Activated T-helper 1 cell treated with Interleukin-2 at 50 U/mL for 16 hours (primary cell): ENCODE measurements at places on chromosomes 7 and 10.

GRCh38 chr7:17646253-17646956 is 293.9 kb downstream of the SNX13 start:
- DNase-seq, result no peak

DNA sequence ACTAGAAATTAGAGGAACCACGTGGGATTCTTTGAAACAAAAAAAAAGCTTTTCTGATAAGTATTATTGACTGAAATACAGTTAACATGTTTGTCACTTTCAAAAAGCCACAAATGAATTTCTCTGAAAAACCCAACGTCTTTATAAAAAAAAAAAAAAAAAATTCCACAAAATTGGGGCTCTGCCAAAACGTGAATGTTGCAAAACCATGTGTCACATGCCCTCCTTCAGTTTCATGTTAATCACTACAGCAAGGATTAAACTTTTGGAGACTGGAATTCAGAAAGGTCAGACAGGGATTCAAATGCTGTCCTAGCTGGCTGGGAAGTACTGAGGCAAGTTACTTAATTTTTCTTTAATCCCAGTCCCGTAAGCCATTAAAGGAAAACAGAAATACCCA is 278.0 kb upstream of the KLF14 start:
- no peak for DNase-seq

GRCh38 chr10:74078037-74078436 is 72.6 kb downstream of the AP3M1 start:
- no peak for DNase-seq

DNA sequence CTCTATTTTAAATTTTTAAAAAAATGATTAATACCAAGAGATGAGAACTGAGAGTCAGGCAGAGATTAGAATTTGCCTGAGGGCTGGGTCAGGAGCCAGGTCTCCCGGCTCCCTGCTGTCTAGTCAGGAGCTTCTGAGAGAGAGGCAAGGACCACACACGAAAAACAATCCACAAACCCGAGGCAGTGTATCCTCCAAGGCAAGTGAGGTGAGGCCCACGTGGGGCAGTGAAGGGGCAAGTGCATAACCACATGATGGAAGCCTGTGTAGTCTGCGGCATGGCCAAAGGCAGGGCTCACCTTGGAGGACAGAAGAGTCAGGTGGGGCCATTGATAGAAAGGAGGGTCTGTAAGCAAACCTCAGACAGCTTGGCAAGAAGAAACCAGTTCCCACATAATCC is 541.2 kb upstream of the FOXK1 start:
- no peak for DNase-seq

DNA sequence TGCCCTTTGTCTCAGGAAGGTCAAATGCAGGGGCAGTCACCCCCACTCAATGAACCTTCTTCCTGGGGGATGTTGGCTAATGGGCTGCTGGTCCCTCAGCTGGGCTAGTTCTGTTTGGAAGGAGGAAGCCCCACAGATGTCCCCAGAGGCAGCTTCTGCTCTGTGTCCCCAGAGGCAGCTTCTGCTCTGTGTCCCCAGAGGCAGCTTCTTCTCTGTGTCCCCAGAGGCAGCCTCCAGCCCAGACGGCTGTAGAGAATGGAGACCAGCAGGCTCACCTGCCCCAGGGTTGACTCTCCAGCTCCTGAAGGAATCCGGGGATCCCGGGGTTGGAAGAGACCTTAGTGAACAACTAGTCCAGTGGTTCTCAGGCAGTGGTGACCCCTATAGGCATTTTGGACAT is 62.5 kb upstream of the LEP start:
- no peak for DNase-seq

GRCh38 chr10:113045147-113046055 is 95.4 kb downstream of the TCF7L2 start:
- no peak for DNase-seq

GRCh38 chr7:84845971-84846370 is 340.9 kb downstream of the SEMA3D start:
- DNase-seq, result no peak

- no peak for DNase-seq
These were observed 55.4 kb upstream of the KIAA1217 start for GRCh38 chr10:24153537-24153936.

DNA sequence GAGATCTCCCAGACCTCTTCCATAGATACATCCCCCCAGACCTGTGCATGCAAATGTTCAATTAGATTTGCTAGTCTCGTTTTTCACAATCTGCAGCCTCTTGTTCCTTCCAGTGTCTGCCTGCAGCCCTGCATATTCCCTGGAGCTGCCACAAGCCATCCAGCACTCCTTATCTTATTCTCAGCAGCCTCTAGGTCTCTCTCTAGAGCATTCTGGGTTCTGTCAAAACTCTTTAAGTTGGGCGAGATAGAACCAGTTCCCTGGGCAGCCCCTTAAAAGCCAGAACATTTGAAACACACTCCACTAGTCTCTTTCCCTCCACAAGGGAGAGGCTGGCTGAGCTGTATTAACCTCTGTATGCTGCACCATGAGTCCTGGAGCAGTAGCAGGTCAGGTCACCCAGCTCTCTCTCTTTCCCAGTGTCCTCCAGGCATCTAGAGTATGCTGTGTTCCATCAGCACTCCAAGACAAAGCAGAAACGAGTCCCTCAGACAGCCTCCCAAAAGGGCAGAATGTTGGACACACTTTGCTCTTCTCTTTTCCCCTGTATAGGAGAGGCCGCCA is 20.6 kb upstream of the MCM10 start:
- no peak for DNase-seq

DNA sequence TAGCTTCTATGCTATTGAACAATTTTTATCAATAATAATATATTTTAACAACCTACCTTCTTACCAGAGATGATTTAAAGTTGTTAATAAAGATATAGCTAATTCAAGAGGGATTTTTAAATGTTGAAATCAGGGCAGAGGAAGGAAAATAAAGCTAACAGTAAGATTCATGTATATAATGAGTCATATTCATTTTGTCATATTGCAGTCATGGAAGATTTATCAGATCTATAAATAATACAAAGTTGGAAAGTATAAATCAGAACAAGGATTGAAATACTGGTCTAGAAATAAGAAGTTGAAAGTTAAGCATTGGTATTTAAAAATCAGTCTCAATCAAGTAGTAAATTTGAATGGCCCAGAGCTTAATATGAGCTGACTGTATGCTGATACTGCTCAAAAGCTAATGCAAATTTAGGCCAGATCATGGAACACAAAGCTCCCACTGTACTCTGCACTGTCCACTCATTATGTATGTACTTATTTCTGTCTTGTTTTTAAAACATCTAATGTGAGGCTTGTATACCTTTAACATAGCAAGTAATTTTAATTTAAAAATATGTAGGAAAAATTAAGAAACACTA is 196.9 kb downstream of the ZEB1 start:
- no peak for DNase-seq

DNA sequence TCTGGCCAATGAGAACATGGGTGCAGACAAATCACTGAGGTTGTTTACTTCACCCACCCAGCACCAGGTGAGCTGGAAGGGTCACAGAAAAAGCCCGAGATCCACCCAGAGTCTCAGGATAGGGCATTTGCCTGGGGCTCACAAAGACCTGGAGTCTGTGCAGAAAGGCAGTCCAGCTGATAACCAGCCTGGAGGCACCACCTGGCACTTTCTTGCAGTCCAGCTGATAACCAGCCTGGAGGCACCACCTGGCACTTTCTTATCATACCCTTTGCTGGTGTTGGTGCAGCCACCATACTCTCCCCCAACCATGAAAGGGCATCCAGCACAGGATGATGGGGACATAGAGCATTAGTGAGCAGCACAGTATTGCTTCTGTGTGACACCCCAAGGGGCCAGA is 104.1 kb downstream of the PPP1R3C start:
- no peak for DNase-seq

- no peak for DNase-seq
These were observed 25.2 kb downstream of the SMNDC1 start for GRCh38 chr10:110279407-110279986.

- no peak for DNase-seq
These were observed 168.0 kb upstream of the RHEB start for GRCh38 chr7:151687523-151688235.

DNA sequence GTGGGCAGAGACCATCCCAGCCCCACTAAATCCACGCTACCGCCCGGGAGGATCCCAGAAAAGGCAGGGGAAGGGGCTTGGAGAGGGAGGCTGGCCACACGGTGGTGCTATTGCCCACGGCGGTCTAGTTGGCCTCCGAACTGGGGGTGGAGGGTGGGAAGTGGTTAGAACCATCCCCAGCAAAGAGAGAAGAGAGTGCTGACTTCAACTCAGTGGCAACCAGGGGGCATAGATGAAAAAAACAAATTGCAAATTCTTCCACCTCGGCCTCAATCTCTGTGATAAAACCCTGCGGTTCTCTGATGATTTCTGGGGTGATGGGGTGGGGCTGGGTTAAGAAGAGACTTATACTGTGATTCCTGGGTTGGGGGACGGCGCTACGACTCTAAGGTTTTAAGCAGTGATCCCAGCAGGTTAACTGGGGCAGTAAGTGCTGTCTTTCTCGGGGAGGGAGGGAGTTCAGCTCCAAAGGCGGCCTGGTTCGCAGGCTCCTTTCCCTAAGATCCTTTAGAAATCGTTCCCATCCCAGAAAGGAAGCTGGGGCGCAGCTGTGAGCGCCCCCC is 154.5 kb upstream of the LYZL2 start:
- DNase-seq, result peak; percentile 70

DNA sequence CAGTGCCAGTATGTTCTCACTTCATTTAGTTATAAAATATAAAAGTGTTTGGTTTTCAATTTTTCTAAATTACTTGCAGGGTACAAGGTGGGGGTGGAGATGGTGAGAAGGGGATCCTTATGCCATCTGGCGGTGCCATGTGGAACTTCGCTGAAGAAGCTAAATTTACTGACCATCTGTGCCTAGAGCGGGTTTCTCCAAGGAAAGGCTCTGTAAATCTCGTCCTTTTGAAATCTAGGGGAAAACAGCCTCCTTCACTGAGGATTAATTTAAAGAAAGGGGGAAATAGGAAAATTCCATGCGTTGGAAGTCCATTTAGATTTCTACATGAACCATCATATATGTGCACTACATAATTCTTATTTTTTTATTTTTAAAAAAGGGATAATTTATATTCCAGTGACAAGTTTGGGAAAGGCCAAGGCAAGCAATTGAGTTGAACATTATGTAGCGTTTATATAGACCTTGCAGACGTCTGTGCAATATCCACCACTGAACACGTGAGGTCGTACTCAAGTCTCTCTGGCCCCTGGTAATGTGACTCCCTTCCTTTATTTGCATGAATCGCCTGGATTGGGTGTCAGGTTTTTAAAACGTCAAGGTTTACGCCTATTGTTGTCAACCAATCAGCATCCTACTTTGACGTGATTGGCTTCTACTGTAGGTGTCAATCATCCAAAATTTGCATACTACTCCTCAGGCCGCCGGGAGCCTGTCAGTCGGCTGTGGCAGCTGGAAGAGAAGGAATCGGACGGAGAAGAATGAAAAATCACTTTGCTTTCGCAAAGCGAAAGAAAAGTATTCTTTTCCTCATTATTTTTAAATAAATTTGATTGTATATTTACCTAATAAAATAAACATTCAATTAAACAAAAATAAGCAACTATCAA is 297.1 kb upstream of the NFE2L3 start:
- no peak for DNase-seq

DNA sequence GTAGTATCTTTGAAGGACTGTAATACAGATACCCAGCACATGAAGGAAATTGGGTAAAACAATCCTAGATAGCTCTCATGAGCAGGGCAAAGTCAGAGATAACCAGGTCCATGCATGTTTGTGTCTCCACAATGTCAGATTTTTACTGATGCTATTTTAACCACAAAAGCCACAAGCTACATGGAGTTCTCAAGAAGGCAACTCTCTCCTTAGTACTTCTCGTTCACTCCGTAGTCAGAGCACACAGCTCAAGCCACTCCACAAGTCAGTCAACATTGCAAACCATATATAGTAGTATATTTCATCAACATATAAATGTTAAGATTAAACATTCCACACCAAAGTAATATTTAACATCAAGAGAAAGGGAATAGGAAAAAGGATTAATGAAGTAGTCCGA is 98.0 kb upstream of the PIK3CG start:
- no peak for DNase-seq

DNA sequence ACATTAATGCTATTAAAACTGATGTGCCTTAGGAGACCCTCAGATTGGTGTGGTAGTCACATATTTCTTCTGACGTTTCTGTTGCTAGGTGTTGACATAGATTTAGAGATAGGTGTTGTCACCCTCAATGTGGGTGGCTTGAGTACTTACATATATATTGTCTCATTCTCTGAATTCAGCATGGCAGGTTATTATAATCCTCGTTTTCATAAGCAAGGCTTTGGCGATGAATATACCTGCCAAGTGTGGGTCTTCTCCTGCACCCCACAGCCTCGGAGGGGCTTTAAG is 7.0 kb downstream of the FBH1 start:
- DNase-seq, result no peak

- DNase-seq, result no peak
These were observed 41.9 kb upstream of the PDCD4 start for GRCh38 chr10:110829721-110830410.

DNA sequence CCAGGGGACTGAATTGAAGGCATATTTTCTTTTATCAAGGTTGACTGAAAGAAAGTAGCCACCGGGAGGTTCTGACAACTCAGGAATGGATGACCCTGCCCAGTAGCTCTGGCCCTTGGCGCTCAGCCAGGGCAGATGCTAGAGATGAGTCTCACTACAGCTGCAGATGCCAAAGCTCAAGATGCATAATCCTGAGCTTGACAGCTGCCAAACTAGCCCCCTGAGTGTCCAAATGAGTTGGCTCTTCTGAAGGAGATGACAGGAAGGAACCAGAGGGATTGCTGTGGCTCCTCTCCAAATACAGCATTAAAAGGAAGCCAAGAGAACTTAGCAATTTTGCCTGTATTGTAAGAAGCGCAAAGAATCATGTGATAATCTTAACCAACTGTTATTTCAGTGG is 78.4 kb downstream of the NXPH1 start:
- no peak for DNase-seq

- no peak for DNase-seq
These were observed 74.6 kb upstream of the FRMD4A start for GRCh38 chr10:14405076-14406065.

DNA sequence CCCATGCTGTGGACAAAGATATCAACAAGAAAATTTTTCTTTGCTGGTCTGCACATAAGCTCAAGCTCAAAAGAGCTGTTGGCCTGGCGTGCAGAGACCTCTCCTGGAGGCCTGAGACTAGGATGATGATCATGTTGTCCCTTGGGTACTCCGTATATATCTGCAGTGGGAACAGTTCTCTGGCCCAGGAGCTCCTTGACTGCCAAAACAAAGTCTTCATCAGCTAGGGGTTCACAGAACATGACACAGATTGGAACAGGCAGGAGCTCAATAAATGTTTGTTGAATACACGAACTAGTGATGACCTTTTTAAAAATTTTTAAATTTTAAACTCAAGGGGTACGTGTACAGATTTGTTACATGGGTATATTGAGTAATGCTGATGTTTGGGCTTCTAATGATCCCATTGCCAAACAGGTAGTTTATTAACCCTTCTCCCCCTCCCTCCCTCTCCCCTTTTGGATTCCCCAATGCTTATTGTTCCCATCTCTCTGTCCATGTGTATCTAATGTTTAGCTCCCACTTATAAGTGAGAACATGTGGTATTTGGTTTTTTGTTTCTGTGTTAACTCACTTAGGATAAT is 49.1 kb downstream of the ZNF783 start:
- no peak for DNase-seq
